ENCODE measurements at places on chromosomes 3 and 15.

- no peak for DNase-seq
Observed at GRCh38 chr3:66425576-66426114, 75.2 kb downstream of the LRIG1 start.

DNA sequence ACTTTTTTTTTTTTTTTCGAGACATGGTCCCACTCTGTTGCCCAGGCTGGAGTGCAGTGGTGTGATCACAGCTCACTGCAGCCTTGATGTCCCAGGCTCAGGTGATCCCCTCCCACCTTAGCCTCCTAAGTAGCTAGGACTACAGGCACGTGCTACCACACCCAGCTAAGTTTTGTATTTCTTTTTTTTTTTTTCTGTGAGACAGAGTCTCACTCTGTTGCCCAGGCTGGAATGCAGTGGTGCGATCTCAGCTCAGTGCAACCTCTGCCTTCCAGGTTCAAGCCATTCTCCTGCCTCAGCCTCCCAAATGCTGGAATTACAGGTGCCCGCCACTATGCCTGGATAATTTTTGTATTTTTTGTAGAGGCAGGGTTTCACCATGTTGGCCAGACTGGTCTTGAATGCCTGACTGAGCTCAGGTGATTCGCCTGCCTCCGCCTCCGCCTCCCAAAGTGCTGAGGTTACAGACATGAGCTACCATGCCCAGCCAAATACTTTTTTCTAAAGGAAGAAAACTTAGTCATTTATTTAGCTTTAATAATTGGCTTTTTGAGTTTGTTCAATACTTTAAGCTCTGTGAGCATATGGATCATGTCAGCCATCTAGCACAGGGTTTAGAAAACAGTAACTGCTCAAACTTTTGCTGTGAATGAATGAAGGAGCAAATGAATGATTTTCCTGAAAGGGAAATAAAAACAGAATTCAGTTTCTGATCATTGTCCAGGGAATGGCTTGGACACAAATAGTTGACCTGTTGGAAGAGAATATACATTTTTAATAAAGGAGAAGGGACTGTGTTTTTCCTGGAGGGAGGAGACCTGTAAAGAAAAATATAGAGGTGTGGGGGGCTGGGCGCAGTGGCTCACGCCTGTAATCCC, 26.0 kb downstream of the UBE2E1 start:
- DNase-seq = no peak

GRCh38 chr15:81297603-81298575, 26.1 kb downstream of the STARD5 start:
- DNase-seq = no peak

DNA sequence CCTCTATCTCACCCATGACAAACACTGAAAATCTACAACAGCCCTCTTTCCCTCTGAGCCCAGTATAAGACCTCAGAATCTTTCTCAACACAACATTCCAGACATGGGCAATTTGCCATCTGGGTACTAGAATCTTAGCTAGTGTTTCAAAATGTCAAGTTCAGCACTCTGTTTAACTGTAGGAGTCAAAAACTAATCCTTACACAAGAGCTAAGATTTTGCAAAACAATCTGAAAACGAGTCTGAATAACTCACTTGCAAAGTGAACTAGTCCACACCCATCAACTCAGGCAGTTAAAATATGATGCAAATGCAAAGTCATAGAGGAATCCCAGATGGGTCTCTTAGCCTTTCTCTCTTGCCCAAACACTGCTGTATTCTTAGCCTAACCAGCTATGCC, 67.8 kb downstream of the GPR176 start:
- no peak for DNase-seq

- no peak for DNase-seq
Observed at GRCh38 chr15:91072161-91072560, 27.9 kb upstream of the SV2B start.

DNA sequence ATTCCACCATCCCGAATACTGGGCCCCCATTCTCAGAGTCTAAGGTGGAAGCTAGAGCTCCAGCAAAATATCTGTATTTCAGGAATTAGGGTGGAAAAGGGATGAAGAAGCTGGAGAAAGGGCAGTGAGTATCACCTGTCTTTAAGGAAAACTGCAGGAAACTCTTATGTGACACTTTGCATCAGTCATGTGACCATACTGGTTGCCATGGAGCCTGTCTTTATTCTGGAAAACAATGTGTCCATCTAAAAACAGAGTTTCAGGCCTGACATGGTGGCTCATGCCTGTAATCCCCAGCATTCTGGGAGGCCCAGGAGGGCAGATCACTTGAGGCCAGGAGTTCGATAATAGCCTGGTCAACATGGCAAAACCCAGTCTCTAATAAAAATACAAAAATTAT, 52.9 kb upstream of the FSIP1 start:
- DNase-seq = no peak

GRCh38 chr15:72790302-72790910, 6.8 kb upstream of the ADPGK start:
- no peak for DNase-seq

DNA sequence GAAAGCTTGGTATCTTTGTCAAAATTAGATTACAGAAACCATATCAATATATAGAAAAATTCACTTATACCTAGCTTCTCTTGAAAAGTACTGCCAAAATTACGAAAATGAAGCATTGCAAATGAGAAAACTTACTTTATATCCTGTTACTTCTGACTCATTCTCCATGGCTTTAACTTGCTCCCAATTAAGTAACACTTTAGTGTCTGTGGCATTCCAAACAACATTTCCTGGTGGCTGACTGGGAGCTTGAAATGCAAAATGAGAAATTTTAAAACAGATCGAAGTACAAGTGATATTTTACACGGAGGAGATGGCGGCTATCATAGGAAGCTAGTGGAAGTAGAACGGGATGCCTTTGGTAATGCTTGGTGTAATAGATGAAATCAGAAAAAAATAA, 347.3 kb downstream of the CNTN3 start:
- no peak for DNase-seq

DNA sequence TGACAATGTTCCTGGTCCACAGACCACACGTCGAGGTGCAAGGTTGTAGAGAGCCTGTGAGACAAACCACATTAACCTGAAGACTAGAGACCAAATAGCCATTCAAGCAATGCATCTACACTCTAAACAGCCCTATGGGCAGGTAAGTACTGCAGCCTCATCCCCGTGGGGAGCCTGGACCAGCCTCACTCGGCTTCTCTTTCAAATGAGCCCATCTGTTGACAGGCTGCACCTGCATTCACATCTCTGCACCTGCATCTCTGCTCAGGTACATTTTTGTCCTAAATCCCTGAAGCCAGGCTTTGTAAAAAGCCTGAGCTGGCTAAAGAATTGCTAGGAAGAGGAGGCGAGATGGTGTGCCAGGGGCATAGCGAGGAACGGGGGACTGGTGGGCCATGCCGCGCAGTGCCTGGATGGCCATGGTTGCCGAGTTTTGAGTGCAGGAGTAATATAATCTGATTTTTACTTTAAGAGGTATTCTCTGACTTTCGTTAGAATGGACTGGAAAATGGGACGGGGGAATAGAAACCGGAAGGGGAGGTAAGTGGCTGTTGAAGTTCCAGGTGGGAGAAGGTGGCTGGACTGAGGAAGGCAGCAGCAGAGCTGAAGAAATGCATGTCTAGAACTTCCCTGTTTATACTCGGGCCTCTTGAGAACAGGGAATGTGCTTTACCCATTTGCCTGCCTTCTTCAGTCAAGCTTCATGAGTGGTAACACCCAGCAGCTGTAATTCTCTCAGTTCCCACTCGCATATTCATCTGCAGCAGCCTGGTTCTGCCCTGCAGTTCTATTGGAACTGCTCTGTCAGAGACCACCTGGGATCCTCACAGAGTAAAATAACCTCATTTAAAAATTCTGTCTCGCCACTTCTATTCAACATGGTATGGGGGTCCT, 226.4 kb downstream of the OPA1 start:
- no peak for DNase-seq

DNA sequence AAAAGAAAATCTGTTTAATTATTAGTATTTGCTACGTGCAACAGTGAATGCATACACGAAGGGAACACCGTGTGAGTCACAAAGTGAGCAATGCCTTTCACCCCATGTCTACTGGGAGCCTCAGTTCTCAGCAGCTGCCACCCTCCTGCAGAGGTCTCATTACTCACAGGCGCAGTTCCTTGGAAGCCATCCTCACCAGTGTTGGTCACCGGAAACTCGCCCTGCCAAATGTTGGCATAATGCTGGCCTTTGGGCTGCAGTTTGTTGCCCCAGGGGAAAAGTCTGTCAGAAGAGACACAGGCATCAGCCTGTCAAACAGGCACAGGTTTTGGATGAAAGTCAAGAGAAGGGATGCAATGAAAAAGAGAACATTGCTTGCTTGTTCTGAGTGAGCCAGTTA, 50.1 kb downstream of the SUMF1 start:
- DNase-seq = no peak

DNA sequence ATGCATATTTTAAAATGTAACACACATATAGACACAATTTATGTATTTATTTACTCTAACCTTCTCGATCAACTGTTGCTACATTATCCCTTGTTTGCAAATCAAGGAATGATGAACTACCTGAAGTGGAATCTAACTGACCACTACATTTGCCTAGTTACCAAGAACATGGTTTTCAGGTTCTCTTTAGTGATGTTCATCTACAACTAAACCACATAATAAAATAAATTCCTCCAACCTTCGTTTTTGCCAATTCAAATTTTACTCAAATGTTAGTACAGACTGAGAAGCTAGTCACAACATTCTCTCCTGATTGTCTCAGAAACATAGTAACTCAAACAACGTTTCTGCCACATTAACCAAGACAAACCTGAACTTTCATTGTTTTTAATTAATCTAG, 521.9 kb downstream of the FOXP1 start:
- DNase-seq = no peak

DNA sequence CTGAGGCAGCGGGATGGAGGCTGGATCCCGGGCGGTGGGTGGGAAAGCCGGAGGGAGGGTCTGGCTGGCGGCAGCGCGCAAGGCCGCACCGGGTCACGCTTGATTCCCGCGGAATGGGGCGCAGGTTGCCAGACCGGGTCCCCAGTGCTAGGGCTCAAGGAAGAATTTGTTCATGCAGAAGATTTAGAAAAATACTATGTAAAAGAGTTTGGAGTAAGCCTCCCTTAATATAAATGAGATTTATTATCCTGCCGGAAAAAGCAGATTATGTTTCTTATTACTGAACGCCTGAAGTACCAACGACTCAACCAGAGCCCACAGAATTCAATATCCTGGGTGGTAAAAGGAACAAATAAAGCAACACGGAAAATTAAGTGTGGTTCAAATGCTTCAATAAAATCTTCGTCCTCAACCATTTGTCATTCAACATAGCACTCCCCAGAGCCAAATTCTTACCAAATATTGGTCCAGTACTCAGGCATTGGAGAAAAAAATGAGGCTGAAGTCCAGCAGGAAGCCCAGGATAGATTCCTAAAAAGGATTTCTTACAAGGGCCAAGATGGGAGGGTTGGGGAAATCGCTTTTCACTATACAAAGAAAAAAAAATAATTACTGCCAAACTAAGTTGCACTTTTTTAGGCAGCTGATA, 1.2 kb upstream of the ZBTB20 start:
- no peak for DNase-seq

- DNase-seq = no peak
Observed at GRCh38 chr3:18079739-18080138, 337.3 kb upstream of the TBC1D5 start.

- no peak for DNase-seq
Observed at GRCh38 chr3:157652366-157652765, 149.2 kb upstream of the VEPH1 start.

- DNase-seq = no peak
Observed at GRCh38 chr15:42060797-42061196, 33.6 kb downstream of the PLA2G4D start.

DNA sequence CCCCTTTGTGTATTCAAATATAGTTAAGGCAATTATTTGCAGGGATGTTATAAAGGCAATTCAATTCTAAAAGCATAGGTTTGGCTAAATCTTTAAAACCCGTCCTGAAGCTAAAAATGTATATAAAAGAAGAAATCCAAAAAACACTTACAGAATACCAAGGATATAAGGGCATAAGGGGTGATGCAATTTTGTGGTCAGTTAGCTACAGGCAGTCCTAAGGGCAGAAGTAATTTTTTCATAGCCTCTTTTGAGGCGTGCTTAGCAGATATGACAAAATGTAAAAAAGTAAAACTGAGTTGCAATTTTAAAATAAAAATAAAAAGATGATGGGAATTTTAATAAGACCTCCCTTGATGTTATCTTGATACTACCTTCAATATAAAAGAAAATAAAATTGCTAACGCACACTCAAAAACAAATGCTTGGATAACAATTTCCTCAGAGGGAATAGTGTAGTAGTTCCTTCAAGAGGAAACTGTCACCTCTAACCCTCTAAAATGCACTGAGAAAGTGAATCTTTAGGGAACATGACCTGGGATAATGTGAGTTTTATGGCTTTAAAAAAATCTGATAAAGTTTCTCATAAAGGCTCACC, 104.2 kb downstream of the MYH15 start:
- DNase-seq = no peak

DNA sequence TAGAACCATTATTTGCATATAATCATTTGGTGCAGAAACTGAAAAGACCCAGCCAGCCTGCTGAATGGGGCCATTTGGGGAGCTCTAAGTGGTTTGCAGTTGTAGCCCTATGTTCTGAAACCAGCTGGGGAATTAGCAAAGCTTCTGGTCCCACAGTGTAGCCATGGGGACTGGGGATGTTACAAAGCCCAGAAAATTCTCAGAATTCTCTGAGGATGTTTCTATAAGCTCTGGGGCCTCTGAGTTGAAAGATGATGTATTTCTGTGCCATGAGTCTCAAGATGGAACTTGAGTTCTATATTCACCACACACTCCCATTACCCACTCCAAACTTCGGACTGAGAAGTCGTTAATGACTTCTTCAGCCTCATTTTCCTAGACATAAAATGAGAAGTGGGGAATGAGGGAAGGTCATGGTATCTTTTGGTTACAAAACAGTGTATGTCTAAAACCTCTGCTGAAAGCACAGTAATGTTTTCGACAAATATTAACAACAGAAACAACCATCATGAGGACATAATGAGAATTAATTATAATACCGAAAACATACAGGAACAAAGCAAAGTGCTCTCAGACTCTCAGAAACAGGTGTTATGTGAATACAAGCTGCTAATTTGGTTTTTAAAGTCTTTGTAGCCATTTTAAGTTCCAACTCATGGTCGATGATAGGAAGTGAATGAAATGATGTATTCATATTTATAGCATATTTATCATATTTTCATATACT, 89.4 kb downstream of the RFTN1 start:
- DNase-seq = no peak
